ENCODE measurements at places on chromosomes 11 and 22. TPM values are rescaled to one million over a fixed set of nuclear protein-coding genes. Genes with fewer than 3 reads are reported as not detected.

The OR51E2 gene
- total RNA-seq: 0.22 TPM

The PHLDB1 gene
- total RNA-seq: 79.9 TPM

The B3GAT1 gene
- total RNA-seq: not detected

The SLC16A8 gene
- total RNA-seq: not detected

The PHOX2A gene
- total RNA-seq: not detected

The MS4A6A gene
- total RNA-seq: not detected

The P2RY2 gene
- total RNA-seq: 0.57 TPM

The SCN2B gene
- total RNA-seq: not detected

The GSTT2B gene
- total RNA-seq: 12.3 TPM

The ANKK1 gene
- total RNA-seq: 0.44 TPM

The MUC5AC gene
- total RNA-seq: not detected

The OR10A2 gene
- not detected for total RNA-seq

The POU2AF2 gene
- not detected for total RNA-seq

The EFCAB6 gene
- 1.1 TPM for total RNA-seq

The SCGB1C1 gene
- total RNA-seq: not detected

The PGM2L1 gene
- total RNA-seq: 7.9 TPM

The C11orf97 gene
- not detected for total RNA-seq

The ARHGAP42 gene
- total RNA-seq: 17.3 TPM

The ELMOD1 gene
- 4.7 TPM for total RNA-seq

The GAS2L1 gene
- total RNA-seq: 42.7 TPM

The CTR9 gene
- total RNA-seq: 24.3 TPM

The PGA5 gene
- total RNA-seq: not detected

The SSH3 gene
- total RNA-seq: 7.7 TPM

The ALX4 gene
- not detected for total RNA-seq

The SMIM38 gene
- total RNA-seq: 0.14 TPM

The CRY2 gene
- 15.2 TPM for total RNA-seq

The TRIM66 gene
- 7.4 TPM for total RNA-seq

The C22orf42 gene
- total RNA-seq: not detected

The NAALADL1 gene
- total RNA-seq: 11.0 TPM

The DENND6B gene
- 1.7 TPM for total RNA-seq

The NUDT8 gene
- total RNA-seq: 4.6 TPM

The TMEM191B gene
- total RNA-seq: not detected

The LPXN gene
- 30.6 TPM for total RNA-seq

The NXPE1 gene
- not detected for total RNA-seq

The CHST1 gene
- total RNA-seq: 2.3 TPM

The SPTBN2 gene
- 0.14 TPM for total RNA-seq

The TRIM5 gene
- 62.2 TPM for total RNA-seq

The OR52I1 gene
- not detected for total RNA-seq

The CARD16 gene
- total RNA-seq: 25.9 TPM

The SCN4B gene
- not detected for total RNA-seq

The NELL1 gene
- not detected for total RNA-seq

The MS4A2 gene
- not detected for total RNA-seq

The OR51G1 gene
- total RNA-seq: not detected

The GALR3 gene
- total RNA-seq: not detected

The SUSD2 gene
- total RNA-seq: 0.44 TPM

The DCHS1 gene
- 44.0 TPM for total RNA-seq

The SERPING1 gene
- 16.4 TPM for total RNA-seq

The TNNI2 gene
- total RNA-seq: not detected

The STK33 gene
- total RNA-seq: 0.57 TPM

The ALDH3B2 gene
- total RNA-seq: not detected

The DDIAS gene
- under 0.01 TPM for total RNA-seq

The BIK gene
- total RNA-seq: 1.3 TPM
